Ureter (tissue), 1 donor: ENCODE measurements at places on chromosomes 5 and 9. TPM values are rescaled to one million over a fixed set of nuclear protein-coding genes. Genes with fewer than 3 reads are reported as not detected.

INSL6 gene
- not detected for total RNA-seq

ARID3C gene
- total RNA-seq: not detected

- no peak for DNase-seq
These were observed 5.2 kb downstream of the SHROOM1 start for GRCh38 chr5:132825033-132825833.

DNA sequence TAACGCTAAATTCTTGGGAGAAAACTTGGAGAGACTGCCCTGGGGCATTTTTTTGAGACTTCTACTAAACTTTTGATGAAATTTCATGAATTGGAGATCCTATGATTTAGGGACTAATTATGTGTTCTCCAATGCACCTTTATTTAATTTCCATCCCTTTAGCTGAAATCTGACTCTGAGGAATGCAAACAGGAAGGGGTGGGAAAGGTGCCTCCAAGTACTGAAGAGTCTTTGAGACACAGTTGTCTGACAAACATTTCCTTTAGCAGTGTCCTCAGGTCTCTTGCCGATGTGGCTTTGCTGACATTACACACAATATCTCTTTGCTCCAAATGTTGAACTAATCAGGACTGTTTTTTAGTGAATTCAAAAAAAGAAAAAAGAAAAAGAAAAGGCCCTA, 76.9 kb downstream of the LIX1 start:
- DNase-seq: no peak

GRCh38 chr5:78633700-78634099, 14.9 kb downstream of the LHFPL2 start:
- no peak for DNase-seq

PKD2L2 gene
- total RNA-seq: not detected

- no peak for DNase-seq
These were observed 9.3 kb downstream of the TMEM245 start for GRCh38 chr9:109110329-109111021.
